Calu3 (cell line): ENCODE measurements at places on chromosomes 16 and 17. TPM values are rescaled to one million over a fixed set of nuclear protein-coding genes. Genes with fewer than 3 reads are reported as not detected.

GRCh38 chr17:21214015-21214776 is at the start of gene TMEM11:
Gene TMEM11, minus strand, starts transcription at chr17:21214161. Its CDS starts 9 bp downstream, at chr17:21214152.
- peak; percentile 92 for DNase-seq

DNA sequence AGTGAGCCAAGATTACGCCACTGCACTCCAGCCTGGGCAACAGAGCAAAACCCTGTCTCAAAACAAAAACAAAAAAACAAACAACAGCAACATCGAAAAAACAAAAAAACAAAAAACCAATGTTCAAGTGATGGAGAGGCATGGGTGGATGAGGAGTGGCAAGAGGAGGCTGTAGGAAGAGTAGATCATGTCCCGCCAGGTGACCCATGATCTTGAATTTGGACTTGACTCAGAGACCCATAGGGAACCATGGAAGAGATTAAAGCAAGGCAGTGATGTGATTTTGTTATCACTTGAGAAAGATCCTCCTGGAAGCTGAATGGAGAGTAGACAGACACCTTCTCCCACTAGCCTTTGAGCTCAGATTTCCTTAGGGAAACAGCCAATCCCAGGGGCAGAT is 11.2 kb downstream of the ABAT start:
- no peak for DNase-seq

DNA sequence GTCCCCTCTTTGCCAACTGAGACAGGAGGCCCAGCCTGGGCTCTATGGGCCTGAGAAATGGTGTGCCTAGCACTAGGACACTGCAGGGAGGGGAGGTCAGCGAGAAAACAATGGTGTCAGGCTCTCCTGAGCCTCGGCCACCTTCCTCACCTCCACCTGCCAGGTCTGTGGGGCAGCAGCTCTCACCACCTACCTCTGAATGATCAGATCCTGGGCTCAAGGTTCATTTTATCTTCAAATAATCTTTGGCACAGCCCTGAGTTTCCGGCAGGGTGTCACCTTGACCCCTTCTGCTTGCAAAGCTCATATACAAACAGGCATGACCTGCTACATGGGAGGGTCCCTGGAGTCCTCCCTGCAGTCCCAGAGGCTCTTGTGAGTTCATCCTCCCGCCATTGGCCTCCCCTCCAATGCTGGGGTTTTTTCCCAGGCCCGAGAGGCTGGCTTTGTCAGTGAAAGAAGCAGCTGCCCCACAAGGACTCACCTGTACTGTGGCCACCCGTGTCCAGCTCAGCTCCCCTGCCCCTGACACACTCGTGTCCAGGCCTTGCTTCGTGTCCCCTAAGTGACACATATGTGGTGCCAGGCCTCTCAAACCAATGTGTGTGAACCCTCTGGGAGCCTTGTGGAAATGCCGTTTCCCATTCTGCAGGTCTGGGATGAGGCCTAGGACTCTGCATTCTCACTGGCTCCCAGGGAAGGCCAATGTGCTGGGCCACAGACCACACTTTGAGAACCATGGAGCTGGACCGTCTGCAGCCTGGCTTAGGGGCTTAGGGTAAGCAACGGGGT is 176.8 kb upstream of the CIBAR2 start:
- DNase-seq: no peak

- peak; percentile 8 for DNase-seq
These were observed 29.9 kb downstream of the SMURF2 start for GRCh38 chr17:64632194-64632593.

DNA sequence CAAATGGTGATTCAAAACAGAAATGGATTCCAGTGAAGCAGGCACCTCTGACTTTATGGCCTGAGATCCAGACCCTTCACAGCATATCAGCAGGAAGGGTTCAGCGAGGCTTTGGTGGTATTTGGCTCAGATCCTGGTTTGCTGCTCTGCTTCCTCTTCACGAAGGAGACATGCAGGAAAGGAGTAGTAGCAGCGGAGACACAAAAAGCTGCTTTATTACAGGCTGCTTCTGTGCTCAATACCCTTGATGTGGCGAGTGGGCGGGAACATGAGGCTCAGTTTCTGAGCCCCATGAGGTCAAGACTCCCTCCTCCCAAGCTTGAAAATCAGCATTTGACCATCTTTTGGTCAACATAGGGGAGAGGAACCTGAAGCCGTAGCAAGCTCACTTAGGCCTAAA is 213.3 kb upstream of the AXIN2 start:
- no peak for DNase-seq

DNA sequence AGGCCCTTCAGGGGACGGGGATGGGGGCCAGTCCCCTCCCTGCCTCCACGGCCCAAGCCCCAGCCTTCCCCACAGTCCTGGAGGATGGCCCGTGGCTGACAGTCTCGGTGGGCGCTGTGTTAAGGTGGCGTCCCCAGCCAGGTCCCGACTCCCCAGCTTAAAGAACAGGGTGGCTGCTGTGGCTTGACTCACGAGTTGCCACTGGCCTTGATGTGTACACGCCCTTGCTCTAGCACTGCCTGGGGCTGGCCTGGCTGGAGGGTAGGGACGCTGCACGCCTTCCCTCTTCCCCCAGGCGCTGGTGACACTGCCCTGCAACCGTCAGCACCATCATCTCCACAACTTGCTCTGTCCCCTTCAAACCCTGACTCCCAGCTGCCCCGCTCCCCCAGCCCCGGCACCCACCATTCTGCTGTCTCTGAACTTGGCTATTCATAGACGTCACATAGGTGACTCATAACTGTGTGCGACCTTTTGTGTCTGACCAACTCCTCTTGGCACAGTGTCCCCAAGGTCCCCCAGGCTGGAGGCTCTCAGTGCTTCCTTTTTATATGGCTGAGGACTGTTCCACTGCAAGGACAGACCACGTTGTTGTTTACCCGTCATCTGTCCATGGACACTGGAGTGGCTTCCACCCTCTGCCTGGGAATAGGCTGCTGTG is 6.3 kb downstream of the GNPTG start:
- DNase-seq: no peak

DNA sequence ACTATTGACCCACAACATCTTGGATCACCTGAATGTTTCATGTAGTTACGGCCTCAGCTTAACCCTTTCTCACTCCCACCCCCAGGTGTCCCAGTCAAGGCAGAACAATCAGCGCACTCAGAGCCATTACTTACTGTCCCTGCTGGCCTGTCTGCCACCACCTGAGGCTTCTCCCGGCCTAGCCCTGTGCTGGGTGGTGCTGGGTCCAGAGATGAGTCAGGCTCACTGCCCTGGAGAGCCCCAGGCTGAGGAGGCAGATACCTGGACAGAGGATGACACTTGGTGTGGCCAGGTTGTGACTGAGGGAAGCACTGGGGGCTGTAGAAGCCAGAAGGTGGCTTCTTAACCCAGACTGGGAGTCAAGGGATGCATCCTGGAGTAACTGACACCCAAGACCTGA is 4.0 kb upstream of the SLC5A2 start:
- DNase-seq: no peak

DNA sequence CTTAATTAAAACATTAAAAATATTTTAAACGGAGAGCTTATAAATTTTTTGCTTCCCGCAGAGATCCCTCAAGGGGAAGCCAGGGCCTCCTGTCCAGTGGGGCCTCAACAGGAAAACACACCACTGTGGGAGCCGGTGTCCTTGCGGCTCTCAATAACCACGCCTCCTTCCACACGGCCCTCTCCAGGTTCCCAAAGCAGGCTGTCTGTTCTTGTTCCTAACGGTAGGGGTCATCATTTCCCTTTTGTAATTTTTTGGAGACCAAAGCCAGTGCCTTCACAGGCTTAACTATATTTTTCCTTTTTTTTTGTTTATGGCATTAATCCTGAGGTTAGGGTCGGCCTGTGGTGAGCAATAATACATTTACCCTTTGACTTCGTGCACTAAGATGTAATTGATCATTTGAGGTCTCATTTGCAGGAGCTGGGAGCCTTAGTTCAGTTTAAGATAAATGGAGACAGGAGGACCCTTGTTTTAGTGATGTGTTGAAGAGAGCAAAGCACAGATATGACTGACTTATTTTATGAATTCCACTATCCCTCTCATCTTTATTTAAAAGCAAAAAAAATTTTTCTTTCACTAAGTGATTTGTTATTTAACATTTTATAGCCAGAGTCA is 77.5 kb upstream of the N4BP1 start:
- peak; percentile 71 for DNase-seq

DNA sequence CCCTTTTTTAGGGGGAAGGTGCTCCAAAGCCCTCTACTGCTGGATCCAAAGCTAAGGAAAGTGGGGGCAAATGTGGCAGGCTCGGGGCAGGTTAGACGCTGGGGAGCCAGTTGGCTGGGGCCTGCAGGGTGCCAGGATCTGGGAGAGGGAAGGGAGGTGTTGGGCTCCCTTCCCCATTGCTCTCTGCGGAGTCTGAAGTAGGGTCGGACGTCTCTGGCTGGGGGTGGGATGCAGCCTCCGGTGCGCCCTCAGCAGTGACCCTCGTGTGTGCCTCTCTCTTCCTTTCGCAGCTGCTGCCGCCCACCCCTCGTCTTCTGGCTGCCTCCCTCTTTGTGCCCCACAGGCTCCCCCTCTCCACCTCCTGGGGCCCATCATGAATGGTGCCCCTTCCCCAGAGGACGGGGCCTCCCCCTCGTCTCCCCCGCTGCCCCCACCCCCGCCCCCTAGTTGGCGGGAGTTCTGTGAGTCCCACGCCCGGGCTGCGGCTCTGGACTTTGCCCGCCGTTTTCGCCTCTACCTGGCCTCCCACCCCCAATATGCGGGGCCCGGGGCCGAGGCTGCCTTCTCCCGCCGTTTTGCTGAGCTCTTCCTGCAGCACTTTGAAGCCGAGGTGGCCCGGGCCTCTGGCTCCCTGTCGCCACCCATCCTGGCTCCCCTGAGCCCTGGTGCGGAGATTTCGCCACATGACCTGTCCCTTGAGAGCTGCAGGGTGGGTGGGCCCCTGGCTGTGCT is 2.2 kb downstream of the SH2B1 start:
- no peak for DNase-seq

DNA sequence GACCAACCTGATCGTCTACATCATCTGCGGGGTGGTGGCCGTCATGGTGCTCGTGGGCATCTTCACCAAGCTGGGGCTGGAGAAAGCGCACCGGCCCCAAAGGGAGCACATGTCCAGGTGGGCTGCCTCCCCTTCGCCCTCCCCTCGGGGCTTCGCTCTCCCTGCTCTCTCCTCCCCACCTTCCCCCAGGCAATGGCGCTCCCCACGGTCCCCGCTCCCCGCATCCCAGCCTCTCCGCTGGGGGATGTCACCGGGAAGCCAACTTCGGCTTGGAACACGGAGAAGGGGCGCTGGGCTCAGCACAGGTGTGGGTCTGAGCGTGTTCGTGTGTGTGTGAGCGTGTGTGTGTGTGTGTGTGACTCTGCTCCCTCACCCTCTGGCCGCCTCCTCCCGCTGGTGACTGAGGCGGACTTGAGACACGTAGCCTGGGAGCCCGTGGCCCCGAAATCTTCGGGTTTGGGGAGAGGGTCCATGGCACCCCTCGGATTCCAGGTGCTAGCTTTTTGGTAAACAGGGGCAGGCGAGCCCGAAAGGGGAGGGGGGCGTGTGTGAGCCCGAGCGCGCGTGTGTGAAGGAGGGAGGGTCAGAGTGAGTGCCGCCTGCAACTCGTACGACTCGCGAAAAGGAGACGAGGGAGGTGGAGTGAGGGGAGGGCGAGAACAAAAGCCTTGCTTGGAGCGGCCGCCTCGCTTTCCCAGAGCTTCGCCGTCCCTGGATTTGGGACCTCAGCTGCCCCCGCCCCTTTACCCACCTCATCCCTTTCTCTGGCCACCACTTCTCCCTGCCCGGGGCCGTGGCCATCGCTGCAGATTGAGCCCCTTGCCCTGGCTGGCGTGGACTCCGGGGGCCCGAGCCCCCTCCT is 1.3 kb downstream of the SHISA9 start:
- DNase-seq: no peak

- no peak for DNase-seq
These were observed 66.3 kb downstream of the STX8 start for GRCh38 chr17:9509236-9509816.

DNA sequence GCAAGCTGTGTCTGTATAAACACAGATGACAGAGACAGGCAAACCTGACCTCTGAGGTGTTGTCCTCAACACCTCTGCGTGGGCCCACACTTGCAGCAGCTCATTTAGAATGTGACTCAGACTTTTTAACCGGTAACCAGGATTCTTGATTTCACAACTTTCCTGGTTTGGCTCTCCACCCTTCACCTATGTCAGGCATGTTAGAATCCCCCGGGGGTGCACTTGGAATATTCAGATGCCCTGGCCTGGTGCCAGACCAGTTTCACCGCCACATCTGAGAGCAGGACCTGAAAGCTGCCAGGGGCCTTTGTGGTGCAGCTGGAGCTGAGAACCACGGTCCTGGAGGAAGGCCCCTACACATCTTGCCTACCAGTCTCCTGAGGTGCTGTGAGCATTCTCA is 4.8 kb downstream of the DHODH start:
- DNase-seq: no peak

GRCh38 chr17:16997514-16998429 is 25.9 kb upstream of the TNFRSF13B start:
- peak; percentile 91 for DNase-seq

DNA sequence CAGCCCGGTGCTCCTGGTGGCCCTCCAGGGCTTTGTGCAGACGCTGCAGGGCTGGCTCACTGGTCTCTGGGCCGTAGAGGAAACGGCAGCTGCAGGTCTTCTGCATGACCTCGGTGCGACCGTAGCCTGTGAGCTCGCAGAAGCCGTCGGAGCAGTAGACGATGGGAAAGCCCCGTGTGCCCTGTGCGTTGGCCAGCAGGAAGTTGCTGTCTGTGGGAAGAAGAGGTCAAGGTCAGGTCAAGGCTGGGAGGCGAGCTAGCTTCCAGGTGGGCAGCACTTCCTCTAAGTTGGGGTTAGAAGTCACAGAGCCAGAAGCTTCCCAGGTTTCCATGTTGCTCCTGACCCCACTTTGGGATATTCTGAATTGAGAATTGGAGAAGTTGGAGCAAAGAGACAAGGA is 2.1 kb downstream of the KCNH4 start:
- peak; percentile 30 for DNase-seq

- no peak for DNase-seq
These were observed 27.4 kb downstream of the YWHAE start for GRCh38 chr17:1372618-1373017.

DNA sequence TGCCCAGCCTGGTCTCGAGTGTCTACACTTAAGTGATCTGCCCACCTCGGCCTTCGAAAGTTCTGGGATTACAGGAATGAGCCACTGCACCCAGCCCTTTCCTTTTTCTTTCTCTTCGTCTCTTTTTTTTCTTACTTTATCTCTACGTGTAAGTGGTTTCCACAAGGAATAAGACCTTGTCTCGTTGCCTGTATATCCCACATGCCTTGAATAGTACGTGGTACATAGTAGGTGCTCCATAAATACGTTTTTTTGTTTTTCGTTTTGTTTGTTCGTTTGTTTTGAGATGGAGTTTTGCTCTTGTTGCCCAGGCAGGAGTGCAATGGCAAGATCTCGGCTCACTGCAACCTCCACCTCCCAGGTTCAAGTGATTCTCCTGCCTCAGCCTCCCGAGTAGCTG is 86.0 kb downstream of the YPEL2 start:
- no peak for DNase-seq

The SEPTIN12 gene
- total RNA-seq: not detected in 2 replicates

The ITGA2B gene
- total RNA-seq: 1.2 and 1.6 TPM in 2 replicates

The TAT gene
- 0.10 TPM in 1 of 2 replicates, not detected in the other for total RNA-seq

The OR4D1 gene
- total RNA-seq: not detected in 2 replicates

The ETV4 gene
- total RNA-seq: 80.3 and 85.6 TPM in 2 replicates
